ENCODE measurements at places on chromosomes 1 and 21. TPM values are rescaled to one million over a fixed set of nuclear protein-coding genes. Genes with fewer than 3 reads are reported as not detected.

DNA sequence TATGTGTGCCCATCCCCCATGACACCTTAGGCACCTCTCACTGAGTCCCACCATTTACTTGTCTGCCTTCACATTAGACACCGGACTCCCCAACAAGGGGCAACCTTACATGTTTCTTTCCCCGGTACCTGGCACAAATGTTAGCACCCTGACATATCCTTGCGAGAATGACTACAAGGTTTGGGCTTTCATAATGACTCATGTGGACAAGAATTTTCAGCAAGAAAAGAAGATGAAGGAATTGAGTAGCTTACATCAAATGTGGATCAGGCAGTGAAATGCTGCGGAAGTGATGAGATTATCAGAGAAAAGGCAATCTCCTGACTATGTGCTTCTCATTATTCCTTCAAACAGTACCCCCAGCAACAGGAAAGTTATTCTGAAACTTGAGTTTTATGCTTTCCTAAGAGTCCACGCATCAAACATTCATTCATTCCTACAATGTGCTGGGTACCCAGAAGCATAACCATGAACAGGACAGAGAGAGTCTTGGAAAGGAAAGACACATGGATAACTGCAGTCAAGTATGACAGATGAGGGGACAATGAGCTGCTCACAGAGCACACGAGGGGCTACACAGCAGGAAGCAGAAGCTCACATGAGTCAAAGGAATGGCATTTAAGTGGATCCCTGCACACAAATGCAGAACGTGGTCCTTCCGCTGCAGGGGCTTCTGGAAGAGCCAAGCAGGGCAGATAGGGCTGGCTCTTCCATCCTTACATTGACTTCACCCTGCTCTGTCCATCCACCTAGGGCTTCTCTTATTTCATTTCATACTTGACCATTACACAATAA, 112.1 kb downstream of the PCNX2 start:
- no peak for DNase-seq

DNA sequence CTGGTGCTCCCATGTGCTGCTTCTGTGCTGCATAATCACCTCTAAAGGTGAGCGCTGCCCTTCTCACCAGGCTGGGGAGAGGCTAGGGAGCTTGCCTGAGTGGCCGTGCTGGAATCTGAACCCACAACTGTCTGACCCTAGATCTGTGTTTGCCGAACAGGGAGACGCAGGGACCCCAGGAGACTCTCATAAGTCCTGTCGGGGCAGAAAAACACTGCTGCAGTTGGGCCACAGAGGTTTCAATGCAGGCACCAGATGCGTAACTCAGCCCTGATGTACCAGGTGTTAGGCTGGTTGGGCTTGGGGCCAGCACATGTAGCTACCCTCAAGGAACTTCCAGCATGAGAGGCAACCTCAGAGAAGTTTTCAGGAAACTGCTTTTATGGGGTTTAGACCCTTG, 49.5 kb upstream of the DMRTB1 start:
- DNase-seq = no peak

DNA sequence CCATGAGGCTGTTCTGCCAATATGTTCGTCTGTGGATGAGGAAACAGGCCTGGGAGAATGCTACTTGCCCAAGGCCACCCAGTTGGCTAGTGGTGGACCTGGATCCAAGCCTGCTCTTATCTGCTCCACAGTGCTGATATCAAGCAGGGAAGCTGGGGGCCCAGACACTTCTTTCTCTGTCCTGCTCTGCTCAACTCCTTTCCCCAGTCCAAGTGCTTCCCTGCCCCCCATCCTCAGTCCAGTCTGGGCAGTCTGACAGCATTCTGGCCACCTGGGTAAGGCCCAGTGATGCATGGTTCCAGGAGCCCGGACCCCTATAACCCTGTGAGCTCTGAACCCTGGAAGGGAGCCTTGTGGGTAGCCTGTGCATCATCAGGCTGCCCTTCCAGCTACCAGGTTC, 4.2 kb upstream of the PAQR7 start:
- no peak for DNase-seq

- no peak for DNase-seq
These were observed 111.4 kb upstream of the BMP8A start for GRCh38 chr1:39380036-39380435.

- no peak for DNase-seq
These were observed 31.8 kb downstream of the ZNF684 start for GRCh38 chr1:40563266-40563665.

- peak; percentile 67 for DNase-seq
These were observed 183.8 kb downstream of the DHRS3 start for GRCh38 chr1:12434174-12434573.

GRCh38 chr1:24235921-24236788, 49.1 kb upstream of the IFNLR1 start:
- no peak for DNase-seq

GRCh38 chr21:15788847-15789523, 59.2 kb downstream of the USP25 start:
- no peak for DNase-seq

GRCh38 chr1:46612937-46613660, 3.5 kb downstream of the MOB3C start:
- no peak for DNase-seq

DNA sequence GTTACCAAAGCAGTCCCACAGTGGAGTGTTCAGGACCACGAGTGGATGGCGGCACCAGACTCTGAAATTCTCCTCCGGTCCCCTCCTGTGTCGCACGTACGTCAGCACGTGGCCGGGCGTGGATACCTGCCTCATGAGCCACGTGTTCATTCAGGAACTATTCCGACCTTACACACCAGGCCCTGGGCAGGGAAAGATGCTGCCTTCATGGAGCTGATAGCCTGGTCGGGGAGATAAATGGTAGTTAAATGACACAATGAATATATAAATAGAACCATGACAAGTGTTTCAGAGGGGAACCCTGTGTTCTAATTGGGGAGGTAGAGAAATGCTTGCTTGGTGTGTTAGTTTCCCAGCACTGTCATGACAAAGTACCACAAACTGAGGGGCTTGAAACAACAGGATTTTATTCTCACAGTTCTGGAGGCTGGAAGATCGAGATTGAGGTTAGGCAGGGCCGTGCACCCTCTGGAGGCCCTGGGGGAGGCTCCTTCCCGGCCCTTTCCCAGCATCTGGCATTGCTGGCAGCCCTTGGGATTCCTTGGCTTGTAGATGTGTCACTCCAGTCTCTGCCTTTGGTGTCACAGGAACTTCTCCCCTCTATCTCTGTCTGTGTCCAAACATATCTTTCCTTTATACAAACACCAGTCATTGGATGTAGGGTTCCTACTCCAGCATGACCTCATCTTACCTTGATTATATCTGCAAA, 28.9 kb upstream of the GPR137B start:
- no peak for DNase-seq

DNA sequence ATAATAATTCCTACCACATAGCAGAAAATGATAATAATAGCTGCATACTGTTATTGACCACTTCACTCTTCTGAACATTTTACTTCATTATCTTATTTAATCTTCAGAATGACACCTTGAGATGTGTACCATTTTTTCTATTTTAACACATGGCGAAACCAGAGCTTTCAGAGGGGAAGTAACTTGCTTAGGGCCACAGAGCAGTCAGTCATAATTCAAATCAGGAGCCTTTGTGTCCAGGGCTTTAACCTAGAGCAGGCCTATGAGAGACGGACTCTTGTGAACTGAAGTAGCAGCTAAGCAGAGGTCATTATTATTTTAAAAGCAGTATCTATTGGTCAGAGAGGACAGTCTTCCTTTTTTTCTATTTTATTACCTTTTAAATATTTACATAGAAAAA, 114.0 kb downstream of the ROR1 start:
- no peak for DNase-seq

DNA sequence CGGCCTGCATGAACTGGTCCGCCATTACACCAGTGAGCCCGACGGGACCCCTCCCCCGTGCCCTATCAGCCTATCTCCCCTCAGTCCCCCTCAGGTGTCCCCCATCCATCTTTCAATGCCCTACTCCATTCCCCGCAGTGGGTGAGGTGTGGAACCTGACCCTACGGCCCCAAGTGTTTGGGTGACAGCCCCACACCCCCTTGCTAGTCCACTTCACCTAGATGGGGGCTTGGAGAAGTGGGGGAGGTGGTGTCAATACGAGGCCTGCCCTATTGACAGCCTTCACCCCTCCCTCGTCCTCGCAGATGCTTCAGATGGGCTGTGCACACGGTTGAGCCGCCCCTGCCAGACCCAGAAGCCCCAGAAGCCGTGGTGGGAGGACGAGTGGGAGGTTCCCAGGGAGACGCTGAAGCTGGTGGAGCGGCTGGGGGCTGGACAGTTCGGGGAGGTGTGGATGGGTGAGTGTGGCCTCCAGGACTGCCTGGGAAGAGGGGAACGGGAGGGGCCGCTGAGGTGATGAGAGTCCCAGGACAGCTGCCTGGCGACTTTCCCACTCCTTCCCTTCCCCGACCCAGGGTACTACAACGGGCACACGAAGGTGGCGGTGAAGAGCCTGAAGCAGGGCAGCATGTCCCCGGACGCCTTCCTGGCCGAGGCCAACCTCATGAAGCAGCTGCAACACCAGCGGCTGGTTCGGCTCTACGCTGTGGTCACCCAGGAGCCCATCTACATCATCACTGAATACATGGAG, 15.7 kb upstream of the HDAC1 start:
- DNase-seq = no peak

DNA sequence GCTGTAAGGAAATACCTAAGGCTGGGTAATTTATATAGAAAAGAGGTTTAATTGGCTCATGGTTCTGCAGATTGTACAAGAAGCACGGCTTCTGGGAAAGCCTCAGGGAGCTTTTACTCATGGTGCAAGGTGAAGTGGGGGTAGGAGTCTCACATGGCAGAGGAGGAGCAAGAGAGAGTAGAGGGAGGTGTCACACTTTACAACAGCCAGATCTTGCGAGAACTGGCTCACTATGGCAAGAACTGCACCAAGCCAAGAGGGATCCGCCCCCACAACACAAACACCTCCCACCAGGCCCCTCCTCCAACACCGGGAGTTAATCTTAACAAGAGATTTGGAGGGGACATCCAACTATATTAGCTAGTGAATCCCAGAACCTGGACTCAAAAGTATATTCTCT, 135.4 kb upstream of the SOD1 start:
- DNase-seq = no peak

DNA sequence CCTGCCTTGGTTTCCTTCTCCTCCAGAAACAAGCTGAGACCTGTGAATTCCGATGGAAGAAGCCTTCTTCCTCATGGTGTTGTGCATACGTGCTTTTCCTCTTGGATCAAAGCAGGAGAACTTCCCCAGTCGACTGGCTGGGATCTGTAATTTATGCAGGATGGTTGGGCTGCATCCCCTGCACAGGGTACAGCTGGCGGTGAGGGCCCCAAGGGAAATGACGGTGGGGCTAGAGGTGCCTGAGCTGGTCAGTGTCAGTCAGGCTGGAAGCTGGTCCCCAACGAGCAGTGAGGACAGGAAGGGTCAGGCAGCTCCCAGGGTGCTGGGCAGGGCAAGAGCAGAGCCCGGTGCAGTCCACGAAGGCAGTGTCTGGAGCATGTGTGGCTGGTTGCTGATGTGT, 106.7 kb downstream of the CNIH3 start:
- no peak for DNase-seq

DNA sequence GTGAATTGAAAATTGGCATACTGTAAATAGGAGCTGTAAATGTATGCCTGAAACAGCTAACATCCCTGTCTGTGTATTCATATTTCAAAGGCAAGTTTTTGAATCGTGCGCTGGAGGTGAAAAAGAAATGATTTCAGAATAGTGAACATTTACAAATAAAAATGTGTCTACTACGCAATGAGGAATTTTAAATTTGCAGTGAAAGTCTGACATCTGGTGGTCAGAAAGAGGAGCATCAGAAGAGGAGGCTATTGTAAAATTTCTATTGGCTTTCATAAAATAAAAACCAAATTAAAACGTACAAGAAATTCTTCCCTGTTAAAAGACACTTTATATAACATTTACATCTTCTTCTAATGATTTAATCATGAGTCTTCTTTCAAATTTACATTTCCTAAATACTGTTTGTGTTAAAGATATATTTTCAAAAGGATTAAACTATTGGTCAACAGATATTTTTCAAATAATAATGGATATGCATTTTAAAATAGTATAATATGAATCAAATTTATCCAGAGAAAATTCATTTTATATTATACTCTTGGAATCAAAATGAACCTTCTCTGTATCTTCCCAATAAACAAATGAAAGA, 113.7 kb upstream of the RRP15 start:
- no peak for DNase-seq

DNA sequence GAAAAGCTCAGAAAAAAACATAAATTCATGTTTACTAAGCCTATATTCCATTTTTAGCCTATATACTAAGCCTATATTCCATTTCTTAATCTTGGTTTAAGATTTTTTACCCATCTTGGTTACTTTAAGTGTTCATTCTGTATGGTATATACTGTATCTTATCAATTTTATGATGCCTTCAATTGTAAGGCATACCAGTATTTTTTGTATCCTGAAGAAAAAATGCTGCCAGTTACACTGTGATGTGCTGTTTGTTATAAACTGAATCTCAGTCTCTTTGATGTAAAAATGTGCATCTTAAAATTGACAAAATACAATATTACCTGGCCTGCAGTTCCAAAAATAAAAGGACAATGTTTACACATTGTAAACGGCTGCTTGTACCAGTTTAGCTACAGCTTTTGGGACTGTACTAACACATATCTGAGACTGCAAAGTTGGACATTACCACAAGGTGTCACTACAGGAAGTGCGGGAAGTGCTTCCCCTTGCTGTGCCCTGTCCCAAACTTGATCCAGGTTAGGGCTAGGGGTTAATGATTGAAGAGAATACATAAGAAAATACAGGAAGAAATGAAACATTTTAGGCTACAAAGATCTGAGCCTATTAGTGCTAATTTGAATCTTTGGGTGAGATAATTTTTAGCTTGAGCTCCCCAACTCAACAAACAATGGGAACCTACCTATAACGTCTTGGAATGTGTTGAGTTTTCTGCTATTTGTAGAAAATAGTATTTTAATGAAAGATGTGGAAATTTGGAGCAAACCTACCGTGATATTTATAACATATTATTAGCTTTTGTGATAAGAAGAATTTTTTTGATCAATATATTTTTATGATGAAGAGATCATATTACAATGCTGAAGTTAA, 108.9 kb downstream of the LBR start:
- DNase-seq = peak; percentile 15

- DNase-seq = no peak
These were observed 805 bp downstream of the SIM2 start for GRCh38 chr21:36699546-36700294.

GRCh38 chr1:246199086-246199645, 307.9 kb downstream of the SMYD3 start:
- DNase-seq = no peak

DNA sequence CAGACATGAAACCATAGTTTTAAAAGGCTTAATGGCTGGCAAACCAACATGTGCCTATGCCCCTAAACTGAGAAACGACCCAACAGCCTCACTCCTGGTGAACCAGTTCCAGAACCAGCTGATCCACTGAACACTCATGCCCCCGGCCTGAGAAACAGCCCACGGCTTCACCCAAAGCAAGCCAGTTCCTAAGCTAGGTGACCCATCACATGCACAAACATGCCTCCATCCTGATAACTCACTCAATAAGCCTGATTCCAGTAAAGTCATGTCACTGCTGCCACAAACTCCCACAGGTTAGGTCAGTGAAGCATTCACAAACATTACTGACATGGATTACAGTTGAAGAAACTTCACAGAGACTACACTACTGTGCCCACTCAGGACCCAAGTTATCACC, 161.6 kb downstream of the USH2A start:
- no peak for DNase-seq

The MSH4 gene
- 0.50 TPM for total RNA-seq

The FCGR1A gene
- not detected for total RNA-seq

The IFNGR2 gene
- 2.3 TPM for total RNA-seq

The AMPD1 gene
- not detected for total RNA-seq

The PRMT2 gene
- 71.6 TPM for total RNA-seq

The AGMAT gene
- 18.5 TPM for total RNA-seq

All from CD8-positive, alpha-beta memory T cell (primary cell).